ENCODE measurements at places on chromosomes 13 and 19.

GRCh38 chr19:51948975-51949374 lies 21.7 kb downstream of the ZNF613 start:
- DNase-seq: no peak

DNA sequence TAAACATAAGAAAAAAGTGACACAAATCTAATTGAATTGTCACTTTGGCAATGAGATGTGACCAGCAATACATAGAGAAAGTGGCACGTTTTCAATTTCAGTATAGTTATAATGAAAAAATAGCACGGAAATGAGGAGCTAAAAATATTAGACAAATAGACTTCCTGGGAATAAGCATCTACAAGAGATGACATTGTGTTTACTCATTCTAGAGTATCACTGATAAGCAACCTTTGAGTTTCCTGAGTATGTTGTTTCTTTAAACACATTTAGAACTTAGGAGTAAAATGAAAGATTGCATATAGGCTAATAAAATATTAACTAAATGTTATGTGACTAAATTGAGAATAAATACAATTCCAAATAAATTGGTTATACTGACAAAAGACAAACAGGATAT lies 207.1 kb upstream of the SLITRK6 start:
- no peak for DNase-seq

- no peak for DNase-seq
Observed at GRCh38 chr13:36088001-36088400, 43.2 kb downstream of the DCLK1 start.

DNA sequence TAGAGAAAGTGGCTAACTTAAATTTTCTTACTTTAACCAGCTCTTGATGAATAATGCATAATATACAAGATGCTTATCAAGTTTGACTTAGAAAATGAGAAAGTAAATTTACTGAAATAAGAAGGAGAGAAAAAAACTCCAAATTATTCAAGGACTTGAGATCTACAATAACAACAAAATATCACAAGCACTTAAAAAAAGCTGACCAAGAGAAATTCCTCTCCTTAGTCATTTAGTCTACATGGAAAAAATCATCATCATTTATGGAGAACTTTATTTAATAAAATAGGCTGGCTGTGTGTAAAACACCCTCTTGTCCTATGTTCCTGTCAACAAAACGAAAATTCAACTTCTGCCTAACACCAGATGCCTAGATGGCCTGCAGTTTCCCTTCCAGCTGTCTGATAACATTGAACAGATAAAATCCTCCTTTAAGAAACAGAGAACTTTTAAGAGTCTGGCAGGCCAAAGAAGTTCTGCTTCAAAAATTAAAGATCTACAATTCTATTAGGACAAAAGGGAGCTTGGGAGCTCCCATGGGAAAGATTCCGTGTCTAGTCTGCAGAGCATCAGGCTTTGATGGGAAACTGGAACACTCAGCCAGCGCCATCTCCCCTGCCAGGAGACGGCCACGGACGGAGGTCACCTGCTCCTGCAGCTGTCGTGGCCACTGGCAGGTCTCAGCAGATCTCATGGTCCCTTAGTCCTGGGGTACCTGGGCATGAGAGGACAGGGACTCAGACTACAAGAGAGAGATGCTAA lies 37.9 kb upstream of the ATP11A start:
- no peak for DNase-seq

- DNase-seq: no peak
Observed at GRCh38 chr13:75415694-75416093, 66.3 kb downstream of the TBC1D4 start.

- no peak for DNase-seq
Observed at GRCh38 chr13:24854311-24854710, 90.3 kb downstream of the RNF17 start.

DNA sequence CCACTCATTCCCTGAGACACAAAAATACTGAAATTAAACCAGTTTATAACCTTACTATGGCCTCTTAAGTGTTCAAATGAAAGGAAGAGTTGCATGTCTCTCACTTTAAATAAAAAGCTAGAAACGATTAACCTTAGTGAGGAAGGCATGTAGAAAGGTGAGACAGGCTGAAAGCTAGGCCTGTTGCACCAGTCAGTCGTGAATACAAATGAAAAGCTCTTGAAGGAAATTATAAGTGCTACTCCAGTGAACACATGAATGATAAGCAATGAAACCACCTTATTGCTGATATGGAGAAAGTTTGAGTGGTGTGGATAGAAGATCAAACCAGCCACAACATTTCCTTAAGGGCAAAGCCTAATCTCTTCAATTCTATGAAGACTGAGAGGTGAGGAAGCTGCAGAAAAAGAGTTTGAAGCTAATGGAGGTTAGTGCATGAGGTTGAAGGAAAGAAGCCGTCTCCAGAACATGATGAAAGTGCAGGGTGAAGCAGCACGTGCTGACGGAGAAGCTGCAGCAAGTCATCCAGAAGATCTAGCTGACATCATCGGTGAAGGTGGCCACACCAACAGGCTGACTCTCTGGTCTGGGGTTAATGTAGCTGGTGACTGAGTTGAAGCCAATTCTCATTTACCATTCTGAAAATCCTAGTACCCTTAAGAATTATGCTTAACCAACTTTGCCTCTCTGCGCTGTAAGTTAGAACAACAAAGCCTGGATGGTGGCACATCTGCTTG lies 94.5 kb upstream of the TEX29 start:
- DNase-seq: no peak

DNA sequence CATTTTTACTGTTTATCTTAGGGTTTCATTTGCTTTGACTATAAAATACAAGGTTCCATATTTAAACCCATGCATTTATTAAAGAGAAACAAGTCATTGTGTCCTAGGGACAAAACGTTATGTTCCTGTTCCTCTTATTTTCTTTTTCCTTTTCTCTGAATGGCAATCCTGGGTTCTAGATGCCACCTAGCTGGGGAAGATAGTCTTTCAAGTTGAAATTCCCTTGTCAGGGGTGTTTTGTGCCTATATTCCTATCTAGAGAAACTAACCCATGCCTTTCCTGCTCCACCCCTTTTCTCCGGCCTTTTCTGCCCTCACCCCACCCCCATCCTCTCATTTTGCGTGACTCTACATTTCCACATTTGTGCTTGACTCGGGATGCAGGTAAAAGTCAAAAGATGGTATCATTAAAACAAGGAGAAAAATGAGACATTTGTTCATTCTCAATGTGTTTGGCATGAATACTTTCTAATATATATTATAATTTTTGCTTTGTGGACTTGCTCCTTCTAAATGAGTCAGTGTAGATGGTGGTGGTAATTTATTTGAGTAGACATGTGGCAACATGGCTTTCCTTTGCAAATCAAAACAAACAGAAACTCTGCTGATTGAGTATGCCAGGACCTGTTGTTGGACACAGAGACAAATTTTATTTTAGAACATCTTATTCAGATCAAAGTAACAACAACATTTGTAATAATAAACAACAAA lies 26.8 kb upstream of the STARD13 start:
- DNase-seq: no peak

GRCh38 chr13:29844441-29844840 lies 6.0 kb downstream of the UBL3 start:
- DNase-seq: no peak

- no peak for DNase-seq
Observed at GRCh38 chr13:29065142-29065541, 245.0 kb downstream of the MTUS2 start.

DNA sequence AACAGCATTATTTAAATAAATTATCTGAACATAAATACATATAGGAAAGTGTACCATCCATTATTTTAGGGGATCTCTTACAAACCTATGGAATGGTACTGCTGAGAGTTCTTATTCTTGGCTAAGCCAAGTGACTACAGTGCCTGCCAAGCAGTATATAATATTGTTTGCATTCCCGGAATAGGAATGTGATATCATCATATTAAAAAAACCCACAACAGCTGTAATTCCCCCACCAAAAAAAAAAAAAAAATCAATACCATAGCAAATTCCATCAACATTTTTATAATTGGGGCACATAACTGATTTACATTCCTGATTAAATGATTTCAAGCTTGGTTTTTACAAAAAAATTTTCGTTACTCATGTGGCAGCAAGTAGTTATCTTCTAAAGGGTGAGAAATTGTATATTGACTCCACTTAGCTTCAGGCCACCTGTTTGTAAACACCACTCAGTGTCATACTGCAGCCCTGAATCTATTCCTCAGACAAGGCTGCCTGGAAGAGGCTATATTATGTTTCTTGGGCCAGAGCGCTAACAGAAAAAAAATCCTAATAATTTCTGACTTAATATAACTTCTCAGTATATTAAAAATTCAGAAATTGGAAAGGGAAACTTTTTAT lies 278.1 kb downstream of the DNAJC15 start:
- no peak for DNase-seq

DNA sequence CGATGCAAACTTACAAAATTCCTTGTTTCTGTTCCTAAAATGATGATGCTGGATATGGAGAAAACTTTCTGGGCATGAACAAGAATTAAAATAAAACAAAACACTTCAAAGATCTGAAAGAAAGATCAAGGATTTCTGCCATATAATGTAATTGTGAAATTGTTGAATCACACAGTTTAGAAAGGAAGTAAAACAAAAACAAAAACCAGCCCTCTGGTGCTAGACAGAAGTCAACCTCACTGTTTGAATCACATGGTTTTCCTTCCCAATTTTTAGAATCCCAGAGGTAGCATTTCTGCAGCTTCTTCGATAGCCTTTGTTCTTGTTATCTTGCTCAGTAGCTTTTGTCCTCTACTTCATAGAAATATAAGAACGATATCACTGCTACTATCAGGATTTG lies 118.2 kb upstream of the ARGLU1 start:
- no peak for DNase-seq

GRCh38 chr19:13290741-13291140 lies 140.5 kb downstream of the IER2 start:
- DNase-seq: no peak

- DNase-seq: no peak
Observed at GRCh38 chr13:73738626-73739025, 395.6 kb downstream of the KLF12 start.

GRCh38 chr13:105663182-105663581 lies 872.3 kb downstream of the EFNB2 start:
- no peak for DNase-seq

DNA sequence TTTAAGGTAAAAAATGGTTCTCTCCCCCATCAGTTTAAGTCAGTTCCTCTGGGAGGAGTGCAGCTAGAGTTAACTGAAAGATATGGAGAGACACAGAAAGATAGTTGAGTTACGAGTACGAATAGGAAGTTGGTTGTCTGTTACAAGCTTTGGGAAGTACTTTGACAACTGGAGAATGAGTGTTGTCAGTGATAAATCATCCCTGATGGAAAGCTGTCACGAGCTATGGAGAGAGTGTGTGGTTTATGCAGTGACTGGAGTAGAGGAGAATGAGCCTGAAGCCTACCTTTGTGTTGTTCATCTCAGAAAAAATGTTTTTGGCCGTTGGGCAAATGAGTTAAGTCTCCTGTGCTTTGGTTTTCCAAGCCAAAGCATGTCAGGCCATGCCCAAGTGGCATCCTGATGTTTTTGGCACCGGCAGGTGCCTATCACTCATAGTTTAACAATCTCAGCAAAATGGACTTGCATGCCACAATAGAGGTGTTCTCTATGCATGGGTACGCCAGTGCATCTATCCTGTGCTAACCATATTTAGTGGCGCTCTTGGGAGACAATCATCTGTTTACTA lies 350.2 kb downstream of the IRS2 start:
- no peak for DNase-seq

GRCh38 chr19:30924670-30925069 lies 424.6 kb downstream of the TSHZ3 start:
- DNase-seq: no peak

DNA sequence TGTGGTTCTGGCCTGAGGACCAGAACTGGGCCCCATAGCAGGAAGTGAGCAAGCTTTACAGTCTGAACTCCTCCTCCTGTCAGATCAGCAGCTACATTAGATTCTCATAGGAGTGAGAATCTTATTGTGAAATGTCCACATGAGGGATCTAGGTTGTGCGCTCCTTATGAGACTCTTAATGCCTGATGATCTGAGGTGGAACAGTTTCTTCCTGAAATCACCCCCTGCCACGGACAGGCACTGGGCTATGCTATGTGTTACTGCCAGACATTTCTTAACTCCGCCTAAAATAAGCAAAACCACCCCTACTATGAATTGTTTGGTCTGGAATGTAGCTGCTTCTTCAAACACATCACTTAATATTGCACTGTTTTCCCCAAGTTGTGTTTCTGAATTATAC lies 4.6 kb downstream of the FBXL3 start:
- DNase-seq: no peak

- DNase-seq: no peak
Observed at GRCh38 chr19:6744381-6745301, 5.2 kb downstream of the TRIP10 start.

DNA sequence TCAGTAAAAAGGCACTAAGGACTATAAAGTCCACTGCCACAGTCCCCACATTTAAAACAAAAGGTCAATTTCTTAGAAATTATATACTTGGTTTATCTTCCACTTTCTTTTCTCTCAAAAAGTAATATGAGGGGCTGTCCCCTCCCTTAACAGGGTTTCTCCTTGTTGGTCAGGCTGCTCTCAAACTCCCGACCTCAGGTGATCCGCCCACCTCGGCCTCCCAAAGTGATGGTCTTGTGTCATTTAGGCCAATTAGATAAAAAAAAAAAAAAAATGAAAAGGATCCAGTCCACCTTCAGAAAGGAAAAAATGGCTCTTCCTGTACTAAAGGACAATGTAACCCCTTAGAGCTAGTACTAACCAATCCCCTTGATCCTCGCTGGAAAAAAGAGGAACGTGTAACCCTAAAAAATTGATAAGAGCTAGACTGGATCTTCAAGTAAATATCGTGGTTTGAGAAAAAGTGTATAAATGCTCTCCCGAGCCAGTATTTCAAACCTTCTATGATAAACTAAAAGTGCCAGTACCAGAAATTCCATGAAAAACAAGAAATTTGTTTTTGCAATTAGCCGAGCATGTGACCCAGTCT lies 9.0 kb upstream of the CD70 start:
- no peak for DNase-seq

DNA sequence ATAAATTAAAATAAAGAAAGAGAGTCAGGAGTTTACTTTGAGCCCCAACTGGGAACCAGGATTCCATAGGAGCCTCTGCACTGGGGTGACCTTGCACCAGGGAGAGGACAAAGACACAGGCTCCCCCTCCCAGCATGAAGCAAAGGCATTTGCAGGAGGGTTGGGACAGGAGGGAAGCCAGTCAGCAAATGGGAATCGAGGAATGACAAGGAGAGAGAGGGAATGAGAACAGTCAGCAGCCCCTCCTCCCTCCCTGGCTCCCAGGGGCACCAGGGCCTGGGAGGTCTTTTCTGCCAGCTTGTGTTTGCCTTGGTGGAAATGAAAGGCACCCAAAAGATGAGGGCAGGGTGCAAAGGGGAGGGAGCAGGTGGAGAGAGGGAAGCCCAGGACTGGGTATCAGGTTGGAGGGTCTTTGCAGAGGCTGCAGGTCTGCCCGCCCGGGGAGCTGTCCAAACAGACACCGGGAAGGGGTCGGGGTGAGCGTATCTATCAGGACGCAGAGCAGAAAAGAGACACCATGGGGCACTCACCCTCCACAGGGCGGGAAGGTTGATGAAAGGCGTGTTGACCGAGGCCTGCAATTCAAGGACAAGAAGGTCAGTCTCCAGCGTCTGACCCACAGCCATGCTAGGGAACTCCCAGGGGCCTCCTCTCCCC lies 3.8 kb downstream of the SBSN start:
- no peak for DNase-seq
